ENCODE measurements at places on chromosomes 4 and X.

GRCh38 chr4:19686456-19686855 lies 565.2 kb upstream of the SLIT2 start:
- no peak for DNase-seq

DNA sequence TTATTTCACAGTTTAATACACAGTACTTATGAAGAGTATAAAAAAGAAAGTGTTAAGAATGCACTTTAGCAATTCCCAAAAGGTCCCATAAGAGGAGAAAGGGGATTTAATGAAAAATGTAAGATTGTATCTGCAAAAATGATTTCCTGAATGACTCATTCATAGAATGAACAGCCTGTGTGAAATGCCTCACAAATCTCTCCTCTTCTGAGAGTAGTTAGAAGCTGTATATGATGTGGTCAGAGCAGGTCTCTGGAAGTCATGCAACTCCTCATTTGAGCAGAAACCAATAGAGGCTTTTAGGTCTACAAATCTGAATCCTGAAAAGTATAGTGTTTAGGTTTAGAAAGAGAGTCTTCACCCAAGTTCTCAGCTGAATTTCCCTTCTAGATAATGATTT lies 381.3 kb upstream of the INTU start:
- peak; percentile 22 for DNase-seq

DNA sequence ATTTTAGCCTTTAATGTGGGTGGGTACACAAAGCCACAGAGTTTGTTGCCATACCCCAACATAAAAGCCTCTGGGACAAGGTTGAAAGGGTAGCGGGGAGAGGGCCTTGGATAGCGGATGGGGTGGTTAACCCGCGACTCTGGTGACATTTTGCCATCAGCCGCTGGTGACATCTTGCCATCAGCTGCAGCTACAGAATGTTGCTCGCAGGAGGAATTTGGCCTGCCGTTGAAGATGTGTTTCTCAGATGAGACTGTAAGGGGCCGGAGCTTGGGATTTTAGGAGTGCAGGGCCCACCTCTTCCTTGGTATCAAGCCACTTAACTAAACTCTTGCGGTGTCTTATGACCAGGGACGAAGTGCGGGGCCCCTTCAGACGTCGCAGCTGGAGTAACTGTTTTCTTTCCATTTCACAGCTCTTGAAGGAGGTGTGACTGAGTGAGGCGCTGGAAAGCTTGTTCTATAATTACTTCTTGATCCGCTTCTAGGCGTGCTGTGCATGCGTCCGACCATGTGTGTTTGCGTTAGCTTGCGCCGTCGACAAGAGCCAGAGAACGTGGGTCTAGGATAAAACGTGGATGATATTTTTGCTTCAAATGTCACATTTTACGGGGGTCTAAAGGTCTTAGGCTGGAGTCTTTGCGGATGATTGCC lies 820 bp upstream of the RASL11B start:
- no peak for DNase-seq

DNA sequence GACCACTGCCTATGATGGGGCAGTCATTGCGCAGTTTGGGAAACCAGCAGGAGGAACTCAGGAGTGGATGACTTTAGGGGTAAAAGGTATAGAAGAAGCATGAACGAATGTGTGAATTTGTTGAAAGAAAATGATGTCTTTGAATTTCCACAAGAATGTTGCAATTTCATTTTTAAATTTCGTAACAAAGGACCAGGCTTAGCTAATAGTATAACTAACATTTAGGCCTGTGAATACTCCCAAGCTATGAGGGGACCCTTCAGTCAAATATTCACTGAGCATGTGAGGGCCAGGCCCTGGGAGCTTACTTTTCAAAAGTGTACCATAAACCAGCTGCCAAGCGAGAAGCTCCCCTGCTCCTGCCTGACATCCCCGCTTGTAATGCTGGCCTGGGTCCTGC lies 5.3 kb downstream of the MPC1L start:
- no peak for DNase-seq

- DNase-seq: no peak
Observed at GRCh38 chr4:2141762-2142451, 82.8 kb downstream of the NAT8L start.

GRCh38 chr4:154222875-154223274 lies 268.7 kb downstream of the DCHS2 start:
- DNase-seq: no peak

GRCh38 chrX:132270021-132270420 lies 50.8 kb upstream of the RAP2C start:
- DNase-seq: no peak

- DNase-seq: peak; percentile 70
Observed at GRCh38 chr4:73707918-73708577, 32.3 kb upstream of the CXCL8 start.

DNA sequence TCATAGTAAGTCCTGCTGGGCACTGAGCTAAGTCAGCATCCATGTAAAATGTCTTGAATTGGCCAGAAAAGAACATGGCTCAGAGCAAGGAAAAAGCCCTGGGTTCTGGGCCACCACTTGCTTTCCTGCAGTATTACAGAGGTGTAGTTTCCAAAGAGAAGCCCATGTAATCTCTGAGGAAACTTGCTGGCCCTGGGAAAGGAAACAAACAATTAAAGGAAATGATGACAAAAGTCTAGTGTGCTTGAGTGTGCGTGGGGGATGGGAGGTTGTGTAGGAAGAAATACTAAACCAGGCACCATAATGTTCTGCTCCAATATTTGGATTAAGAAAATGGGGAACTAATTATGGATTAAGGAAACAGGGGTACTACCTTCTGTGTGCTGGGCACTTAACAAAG lies 39.5 kb upstream of the SMIM10L2A start:
- no peak for DNase-seq

GRCh38 chr4:120481756-120482155 lies 415.1 kb upstream of the MAD2L1 start:
- DNase-seq: no peak

DNA sequence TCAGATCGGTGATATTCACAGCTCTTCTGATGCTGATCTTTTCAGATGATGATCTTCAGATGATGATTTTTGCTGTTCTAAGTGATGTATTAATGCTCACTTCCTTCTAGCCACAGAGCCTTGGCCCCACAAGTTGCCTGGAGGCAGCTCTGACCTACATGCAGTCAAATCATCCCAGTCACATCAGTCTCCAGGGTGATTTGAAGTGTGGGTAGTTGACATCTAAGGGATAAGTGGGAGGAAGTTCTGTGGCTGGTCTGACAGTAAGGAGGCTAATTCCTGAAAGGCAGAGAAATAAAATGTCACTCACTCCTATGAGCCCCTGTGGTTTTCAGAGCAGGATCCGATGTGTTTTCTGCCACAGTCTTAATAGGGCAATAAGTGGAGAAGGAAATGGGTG lies 79.8 kb upstream of the RPL34 start:
- no peak for DNase-seq

DNA sequence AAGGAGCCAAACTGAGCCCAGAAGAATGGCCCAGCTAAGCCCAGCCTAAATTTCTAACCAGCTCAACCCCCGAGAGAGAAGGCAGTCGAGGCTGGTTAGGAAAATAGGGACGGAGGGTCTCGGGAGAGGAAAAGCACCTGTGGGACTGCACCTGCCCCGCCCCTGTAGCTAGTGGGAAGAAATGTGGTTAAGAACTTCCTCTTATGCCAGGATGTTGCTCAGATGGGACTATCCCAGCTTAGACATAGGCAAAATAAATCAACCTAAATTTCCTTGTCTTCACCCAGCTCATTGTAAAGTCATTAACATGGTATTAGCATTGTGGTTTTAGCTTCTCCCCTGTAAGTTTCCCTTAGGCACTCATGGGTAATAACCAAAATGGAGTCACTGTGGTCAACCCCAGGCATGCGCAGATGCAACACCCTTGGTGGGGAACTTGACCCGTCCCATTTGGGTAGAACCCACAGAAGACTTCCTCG lies 86.8 kb downstream of the ZNF718 start:
- DNase-seq: no peak

DNA sequence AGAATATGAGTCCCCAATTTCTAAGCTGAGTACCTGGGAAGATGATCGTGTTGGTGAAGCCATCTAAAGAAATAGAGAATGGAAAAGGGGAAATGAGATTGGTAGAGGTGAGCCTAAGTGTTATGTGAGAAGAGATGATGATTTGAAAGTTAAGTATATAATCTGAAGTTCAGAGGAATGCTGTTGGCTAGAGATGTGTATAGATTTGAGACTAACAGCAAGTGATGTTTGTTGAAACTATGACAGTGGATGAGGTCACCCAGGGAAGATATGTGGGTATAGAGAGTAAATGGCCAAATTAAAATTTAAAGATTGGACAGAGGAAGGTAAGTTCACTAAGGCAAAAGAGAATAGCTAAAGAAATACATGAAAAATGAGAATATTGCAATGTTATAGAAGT lies 324.2 kb downstream of the MAPK10 start:
- DNase-seq: no peak

GRCh38 chrX:46694549-46694948 lies 64.4 kb downstream of the SLC9A7 start:
- DNase-seq: no peak

GRCh38 chrX:139194571-139195280 lies 335.8 kb upstream of the F9 start:
- no peak for DNase-seq

GRCh38 chrX:149825424-149825823 lies 43.7 kb downstream of the MAGEA9 start:
- DNase-seq: no peak

DNA sequence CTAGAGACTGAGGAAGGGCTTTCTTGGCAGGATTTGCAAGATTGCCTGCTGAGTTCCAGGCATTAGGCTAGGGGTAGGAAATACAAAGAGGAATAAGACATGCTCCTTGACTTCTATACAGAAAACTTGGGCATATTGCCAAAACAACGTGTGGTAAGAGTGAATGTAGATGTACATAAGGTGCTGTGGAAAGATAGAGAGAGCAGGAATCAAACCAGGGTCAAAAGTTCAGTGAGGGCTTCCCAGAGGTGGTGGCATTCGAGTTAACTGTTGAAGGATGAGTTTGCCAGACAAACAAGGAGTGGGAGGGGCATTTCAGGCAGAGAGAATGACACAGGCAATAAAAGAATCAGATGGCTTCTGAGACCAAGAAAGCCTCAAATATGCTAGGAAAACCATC lies 187.9 kb downstream of the KDR start:
- DNase-seq: no peak

GRCh38 chr4:128471576-128471975 lies 184.0 kb upstream of the PGRMC2 start:
- no peak for DNase-seq

- no peak for DNase-seq
Observed at GRCh38 chr4:41611881-41612871, 74.2 kb downstream of the LIMCH1 start.

DNA sequence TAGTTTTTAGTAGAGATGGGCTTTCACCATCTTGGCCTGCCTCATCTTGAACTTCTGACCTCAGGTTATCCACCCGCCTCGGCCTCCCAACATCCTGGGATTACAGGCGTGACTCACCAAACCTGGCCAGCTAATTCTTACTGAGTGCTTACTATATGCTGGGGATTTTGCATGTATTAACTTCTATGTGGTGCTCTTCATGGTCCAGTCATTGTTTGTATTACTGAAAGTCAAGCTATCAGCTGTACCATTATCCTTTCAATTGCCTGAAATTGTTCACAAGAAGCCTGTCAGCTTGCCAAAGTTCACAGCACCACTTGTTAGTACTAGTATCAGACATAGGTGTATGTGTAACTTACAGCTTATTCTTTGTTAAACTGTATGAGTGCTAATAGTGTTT lies 1272.1 kb downstream of the ARAP2 start:
- no peak for DNase-seq

- DNase-seq: no peak
Observed at GRCh38 chr4:23135792-23136645, 443.3 kb downstream of the GBA3 start.

- DNase-seq: no peak
Observed at GRCh38 chr4:76733068-76733771, 164.7 kb downstream of the SOWAHB start.

DNA sequence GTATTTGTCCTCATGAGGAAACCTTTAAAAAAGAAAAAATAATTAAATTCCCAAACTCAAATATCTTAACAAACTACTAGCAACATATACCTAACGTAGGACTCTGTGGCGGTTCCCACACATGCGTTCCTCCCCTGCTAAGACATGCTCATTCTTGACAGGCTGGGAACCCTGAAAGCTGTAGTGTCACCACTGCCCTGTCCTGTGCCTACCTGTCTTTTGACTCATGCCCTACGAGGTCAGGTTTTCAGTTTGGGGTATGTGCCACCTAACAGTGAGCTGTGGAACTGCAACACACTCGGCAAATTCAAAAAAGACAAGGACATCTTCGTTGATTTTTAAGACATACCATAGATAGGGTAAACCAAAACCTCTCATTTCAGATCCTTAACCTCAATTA lies 17.8 kb downstream of the IDS start:
- DNase-seq: no peak

- no peak for DNase-seq
Observed at GRCh38 chrX:145405012-145405411, 157.7 kb downstream of the SPANXN1 start.

- DNase-seq: no peak
Observed at GRCh38 chr4:80125252-80126177, 52.5 kb upstream of the ANTXR2 start.

GRCh38 chrX:13005661-13006473 lies 31.0 kb downstream of the TMSB4X start:
- peak; percentile 0 for DNase-seq

GRCh38 chrX:73206366-73206765 lies 8.3 kb downstream of the NAP1L2 start:
- DNase-seq: no peak

DNA sequence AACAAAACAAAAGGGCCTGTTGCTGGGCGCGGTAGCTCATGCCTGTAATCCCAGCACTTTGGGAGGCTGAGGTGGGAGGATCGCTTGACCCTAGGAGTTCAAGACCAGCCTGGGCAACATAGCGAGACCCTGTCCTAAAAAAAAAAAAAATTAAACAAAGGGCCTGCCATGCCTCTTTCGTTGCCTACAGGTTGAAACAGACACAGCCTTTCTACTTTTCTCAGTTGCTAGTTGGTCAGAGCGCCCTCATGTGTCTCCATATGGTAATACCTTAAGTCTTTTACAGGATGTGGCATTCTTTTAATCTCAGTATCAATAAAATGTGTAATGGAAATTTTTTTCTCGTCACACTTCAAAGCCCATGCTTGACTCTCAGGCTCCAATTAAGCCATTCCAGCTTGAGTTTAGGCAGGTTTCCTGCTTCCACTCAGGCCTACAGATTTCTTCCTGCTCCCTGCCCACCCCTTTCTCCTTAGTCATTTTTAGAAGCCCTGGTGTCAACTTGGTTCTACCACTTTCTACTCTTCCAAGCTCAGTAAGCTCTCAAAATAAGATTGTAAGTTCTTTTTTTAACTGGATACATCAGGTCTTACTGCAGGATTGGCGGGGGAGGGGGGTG lies 4.6 kb upstream of the SOWAHD start:
- no peak for DNase-seq

DNA sequence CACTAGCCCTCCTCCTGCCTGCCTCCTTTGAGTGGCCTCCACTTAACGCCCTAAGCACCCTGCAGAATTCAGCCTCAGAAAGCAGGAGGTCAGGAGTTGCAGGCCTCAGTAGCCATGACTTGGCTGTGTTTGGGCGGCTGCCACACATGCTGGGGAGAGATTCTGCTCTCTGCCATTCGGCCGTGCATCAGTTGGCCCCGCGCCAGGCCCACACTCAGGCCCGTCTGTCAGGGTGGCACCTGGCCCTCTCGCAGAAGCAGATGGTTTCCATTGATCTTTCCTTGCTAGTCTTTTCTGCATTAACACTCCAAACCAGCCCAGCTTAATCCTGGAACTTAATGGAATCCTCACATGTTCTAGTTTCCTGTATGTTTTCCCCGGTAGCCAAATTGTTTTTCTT lies 30.7 kb upstream of the ATP6AP2 start:
- no peak for DNase-seq

Data from amniotic stem cell (primary cell).